CD4-positive, alpha-beta T cell treated with Interferon gamma for 1 hour (primary cell): ENCODE measurements at places on chromosomes 12 and 14.
A peak's percentile ranks its signal among the peaks of the same experiment; 100 is the strongest.

GRCh38 chr14:103072595-103073366 lies 11.2 kb upstream of the LBHD2 start:
- no peak for DNase-seq

GRCh38 chr12:10672231-10672868 lies 1.5 kb downstream of the STYK1 start:
- DNase-seq, result peak; percentile 23

DNA sequence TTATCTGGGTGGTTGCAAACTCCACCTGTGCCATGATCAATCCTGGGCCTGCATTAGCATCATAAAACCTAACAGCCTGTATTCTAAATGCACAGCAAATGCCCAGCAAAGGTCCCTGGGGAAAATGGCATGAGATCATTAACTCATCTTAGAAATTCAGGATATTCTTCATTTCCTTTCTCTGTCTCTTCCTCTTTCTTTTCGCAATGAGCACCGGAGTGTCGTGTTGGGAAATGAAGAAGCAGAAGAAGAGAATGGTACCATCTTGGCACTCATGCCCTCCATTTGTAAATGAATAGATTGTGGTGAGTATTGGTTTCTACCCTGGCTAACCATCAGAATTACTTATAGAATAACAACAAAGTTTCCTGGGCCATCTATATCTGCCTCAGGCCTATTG lies 193.6 kb downstream of the GALC start:
- no peak for DNase-seq

DNA sequence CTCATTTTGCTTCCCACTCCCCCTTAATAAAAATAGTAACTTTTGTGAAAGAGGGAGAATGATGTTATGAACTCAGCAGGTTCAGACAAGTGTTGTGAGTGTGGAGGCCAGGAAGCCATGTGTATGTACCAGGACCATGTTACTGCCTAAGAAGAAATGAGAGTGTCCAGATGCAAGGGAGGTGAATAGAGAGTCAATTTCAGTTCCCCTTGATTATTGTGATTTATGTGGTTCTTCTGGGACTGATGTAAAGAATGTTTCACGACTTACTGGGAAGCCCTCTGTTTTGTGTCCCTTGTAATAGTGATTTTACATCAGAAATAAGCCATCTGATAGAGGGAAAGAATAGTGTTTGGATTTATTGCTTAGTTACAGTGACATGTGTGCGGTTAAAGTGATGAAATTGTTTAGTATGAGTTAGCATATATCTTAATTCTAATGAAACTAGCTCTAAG lies 32.5 kb downstream of the FBXO34 start:
- DNase-seq, result no peak

DNA sequence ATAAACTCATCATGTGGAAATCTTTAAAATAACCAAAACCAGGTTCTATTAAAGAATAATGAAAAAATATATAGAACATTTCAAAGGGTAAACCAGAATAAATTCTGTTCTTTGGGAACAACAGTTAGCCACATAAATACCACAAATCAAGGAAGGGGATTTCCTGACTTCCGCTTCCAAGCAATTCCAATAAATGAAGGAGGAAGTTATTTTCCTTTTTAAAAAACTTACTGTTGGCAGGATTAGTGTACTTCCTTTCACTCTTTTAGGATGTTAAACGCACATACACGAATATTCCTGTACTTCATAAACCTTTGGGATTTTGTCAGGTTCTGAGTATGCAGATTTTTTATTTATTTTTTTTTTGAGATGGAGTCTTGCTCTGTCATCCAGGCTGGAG lies 13.7 kb upstream of the LIMA1 start:
- no peak for DNase-seq

GRCh38 chr12:89516633-89517032 lies 8.0 kb downstream of the GALNT4 start:
- no peak for DNase-seq

- DNase-seq, result no peak
Measured at GRCh38 chr12:71160585-71160984, 2.8 kb upstream of the TSPAN8 start.

DNA sequence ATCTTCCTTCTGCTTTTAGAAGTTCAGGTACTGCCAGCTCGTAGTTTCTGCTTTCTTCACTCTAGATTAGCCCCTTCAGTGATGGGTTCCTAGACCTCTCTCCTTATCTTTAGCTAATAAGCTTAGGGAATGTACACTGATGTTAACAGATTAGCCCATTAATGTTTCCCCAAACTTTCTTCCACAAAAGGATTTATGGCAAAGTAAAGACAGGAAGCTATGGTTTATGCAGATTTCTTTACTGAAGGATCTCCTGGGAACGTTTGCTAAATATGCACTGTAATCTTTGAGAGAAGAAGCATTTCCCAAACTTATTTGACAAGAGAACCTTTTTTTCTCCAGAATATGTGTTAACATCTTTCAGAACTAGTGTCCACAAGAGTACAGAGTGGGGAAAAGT lies 4.2 kb downstream of the SOCS4 start:
- no peak for DNase-seq
